ENCODE measurements at places on chromosomes 12 and 14.

DNA sequence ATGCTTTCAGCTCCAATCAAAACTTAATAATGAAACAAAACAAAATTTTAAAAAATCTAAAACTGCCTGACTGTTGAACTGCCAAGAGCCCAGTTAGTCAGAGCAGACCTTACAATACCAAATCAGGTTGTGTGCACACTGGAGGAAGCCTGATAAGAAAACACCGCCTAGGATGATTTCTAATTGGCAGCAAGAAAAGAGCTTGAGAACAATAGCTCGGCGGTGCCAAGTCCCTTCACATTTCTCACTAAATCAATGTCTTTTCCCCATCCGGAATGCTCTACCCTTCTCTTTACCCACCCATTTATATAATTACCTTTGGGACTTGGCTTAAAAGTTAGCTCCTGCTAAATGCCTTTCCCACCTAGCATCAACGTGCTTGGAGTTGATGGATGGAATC is 256.7 kb downstream of the C12orf75 start:
- no peak for DNase-seq

DNA sequence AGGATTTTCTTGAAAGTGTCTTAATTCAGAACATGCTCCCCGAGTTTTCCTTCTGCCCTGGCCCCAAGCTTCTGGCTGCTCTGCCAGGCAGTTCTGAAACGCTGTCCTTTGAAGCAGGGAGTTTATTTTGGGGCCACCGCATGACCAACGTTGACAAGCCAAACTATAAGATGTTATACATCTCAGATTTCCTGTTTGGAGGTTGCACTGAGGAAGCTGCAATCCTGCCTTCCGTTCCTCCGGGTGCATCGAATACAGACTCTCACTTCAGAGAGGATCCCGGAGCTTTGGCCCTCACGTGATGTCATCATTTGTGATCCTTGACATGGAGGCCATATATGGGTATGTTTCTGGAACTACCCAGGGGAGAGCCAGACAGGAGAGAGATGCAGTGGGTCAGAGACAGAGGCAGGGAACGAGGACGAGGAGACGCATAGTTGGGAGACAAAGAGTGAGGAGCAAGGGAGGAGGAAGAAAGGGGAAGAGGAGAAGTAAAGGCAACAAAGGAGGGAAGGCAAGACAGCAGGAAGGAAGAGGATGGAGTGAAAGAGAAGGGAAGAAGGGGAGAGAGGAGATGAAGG is at the start of gene ASB2:
ASB2 (minus strand) TSS at position 94 of the 581 bp plus-strand sequence. CDS start 12,031 bp downstream, outside the sequence.
- no peak for DNase-seq

DNA sequence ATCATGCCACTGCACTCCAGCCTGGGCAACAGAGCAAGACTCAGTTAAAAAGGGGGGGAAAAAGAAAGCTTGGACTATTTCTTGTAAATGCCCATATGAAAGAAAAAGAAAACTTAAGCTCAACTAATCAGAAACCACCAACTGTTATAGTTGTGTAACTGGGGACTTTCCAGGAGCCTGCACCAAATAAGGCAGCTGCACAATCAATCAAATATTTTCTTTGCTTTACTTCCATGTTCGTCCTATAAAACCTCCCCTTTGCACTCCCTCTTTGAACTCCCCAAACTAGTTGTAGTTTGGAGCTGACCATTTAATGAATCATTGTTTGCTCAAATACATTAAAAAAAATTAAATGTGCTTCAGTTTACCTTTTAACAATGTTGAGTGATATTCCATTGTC is 54.9 kb downstream of the OTOGL start:
- no peak for DNase-seq

- DNase-seq: no peak
These were observed 216.7 kb downstream of the NUAK1 start for GRCh38 chr12:105921872-105922669.

DNA sequence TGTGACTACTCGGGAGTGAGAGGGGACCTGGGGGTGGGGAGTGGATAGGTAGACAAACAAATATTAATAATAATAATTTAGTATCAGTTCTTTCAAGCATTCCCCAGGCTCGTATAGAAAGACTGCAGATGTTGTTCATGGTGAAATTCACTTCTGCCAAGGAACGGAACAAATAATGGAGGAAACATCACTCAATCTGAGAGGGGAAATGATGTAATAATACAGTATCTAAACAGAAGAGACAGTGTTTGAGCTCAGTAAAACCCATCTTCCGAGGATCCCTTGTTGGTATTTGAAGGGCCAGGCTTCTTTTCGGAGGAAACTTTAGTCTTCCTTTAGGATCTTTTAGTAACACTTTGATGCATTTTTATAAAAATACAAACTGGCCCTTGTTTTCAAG is 114.2 kb downstream of the KCNK10 start:
- DNase-seq: no peak

- no peak for DNase-seq
These were observed 31.6 kb upstream of the CD69 start for GRCh38 chr12:9792185-9792900.

- no peak for DNase-seq
These were observed 105.8 kb downstream of the ZNF664 start for GRCh38 chr12:124078800-124079199.

GRCh38 chr14:72528059-72528862 is 365.6 kb downstream of the DPF3 start:
- DNase-seq: no peak

GRCh38 chr14:91333650-91334039 is 84.0 kb downstream of the CCDC88C start:
- no peak for DNase-seq

GRCh38 chr12:63845726-63846125 is 1.2 kb downstream of the SRGAP1 start:
- DNase-seq: no peak
